ENCODE measurements at places on chromosomes 6 and 20.

DNA sequence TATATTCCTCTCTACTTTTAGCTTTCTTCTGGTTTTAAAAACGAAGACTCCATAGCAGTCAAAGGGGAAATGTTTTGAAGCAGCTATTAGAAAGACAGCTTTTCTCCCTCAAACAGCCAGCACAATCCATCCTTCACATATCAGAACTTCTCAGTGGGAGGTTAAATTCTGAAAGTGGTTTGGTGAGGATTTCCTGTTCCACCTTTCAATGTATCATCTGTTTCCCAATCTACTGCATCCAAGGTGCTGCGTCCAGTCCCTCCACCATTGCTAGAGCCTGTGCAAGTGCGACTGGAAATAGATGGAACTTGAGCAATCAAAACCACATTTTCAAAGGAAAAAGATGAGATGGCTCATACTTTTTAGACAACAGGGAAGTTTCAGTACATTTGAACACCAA is 508.3 kb upstream of the ARID1B start:
- DNase-seq = no peak

DNA sequence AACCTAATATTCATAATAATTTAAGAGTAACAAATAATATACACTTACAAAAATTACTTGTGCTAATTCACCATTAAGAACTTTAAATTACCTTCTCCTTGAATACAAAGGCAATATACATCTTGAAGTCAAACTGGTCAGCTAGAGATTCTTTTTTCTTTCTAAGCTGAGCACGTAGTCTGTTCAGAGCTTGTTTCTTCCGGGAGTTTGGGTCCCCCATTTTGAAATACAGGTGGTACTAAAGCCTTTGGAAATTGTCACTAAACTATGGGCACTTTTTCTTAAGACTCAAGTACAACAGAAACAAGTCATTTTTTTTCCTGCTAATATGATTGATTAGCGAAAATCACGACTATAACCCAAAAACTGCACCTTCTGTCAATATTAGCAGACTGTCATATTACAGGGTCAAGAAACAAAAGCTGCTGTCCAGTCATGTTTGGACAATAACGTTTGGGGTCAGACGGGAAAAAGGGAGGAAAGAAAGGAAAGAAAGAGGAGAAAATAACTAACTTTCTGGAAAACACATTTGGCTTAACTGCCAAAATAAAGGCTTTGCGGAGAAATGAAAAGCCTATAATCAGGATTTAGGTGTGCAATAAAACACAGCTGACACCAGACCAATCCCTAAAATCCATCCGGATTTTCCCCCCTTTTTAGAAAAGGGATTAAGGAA is 367 bp downstream of the C6orf62 start:
- DNase-seq = peak; percentile 35

- no peak for DNase-seq
Observed at GRCh38 chr6:107618672-107619071, 128.8 kb downstream of the SOBP start.

DNA sequence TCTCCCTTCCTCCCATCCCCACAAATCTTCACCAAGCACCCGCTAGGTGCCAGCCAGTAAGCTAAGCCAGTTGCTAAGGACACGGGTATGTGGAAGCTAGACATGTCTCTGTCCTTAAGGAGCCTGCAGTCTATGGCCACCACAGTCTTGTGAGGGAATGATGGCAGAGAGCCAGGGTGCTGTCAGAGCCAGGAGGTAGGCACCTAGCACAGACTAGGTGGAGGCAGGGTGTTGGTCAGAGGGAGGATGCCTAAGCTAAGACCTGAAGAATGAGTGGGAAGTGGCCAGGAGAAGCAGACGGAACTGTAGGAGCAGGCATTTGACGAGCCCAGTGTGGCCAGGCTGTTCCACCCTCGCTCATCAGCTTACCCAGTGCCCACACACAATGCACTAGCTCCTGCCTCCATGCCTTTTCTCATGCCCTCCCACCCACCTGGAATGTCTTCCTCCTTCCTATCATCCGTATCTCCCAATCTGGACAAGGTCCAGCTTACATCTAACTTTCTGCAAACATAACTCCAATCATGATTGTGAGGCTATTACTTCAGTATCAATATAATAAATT is 125.6 kb downstream of the FOXC1 start:
- DNase-seq = no peak

DNA sequence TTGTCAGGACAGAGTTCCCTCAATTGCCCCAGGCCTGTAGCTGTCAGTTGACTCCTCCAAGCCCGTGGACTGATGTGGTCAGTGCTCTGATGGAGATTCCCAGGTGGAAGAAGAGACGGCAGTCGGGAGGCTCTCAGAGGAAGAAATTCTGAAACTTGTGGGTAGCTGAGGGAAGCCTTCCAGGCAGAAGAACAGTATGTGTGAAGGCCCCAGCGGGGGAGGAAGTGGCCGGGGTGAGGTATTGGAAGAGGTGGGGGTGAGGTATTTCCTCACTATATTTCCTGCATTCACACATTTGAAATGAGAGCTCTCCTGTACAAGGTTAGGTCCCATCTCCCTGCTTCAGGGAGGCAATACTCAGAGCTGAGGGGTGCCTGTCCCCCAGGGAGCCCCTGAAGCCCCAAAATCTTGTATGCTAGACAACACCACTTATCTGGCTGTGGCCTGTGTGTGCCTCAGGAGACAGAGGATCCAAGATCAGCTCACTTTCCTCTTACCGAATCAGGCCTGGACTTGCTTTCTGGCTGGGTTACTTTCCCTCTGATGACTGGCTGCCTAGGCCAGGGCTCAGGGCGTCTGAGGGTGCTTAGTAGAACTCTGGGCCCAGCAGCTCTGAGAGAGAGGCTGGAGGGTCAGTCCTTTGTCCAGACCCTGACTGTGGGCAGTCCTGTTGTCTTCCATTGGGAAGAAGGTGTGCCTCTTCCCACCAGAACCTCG is 49.3 kb upstream of the MYL9 start:
- DNase-seq = peak; percentile 62

Measured in Kasumi-1 (cell line).